ENCODE measurements at places on chromosomes 2 and 18.

DNA sequence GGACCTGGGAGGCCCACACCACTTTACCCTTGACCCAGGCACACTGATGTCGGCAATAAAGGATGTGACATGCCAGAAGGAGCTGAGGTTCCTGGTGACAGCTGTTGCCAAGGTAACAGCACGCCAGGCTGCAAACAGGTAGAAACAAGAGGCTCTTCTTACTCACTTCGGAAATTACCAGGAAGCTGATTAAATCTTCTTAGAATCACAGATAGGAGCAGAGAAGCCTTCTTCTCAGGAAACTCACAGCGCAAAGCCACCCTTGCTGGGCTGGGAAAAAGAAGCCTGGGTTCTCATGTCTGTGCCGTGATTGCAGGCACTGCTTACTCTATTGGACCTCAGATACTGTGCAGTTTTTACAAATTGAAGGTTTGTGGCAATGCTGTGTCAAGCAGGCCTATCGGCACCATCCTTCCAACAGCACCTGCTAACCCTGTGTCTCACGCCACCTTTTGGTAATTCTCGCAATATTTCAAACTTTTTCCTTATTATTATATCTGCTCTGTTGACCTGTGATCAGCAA is 61.0 kb upstream of the TAF1B start:
- DNase-seq, result peak; percentile 75

DNA sequence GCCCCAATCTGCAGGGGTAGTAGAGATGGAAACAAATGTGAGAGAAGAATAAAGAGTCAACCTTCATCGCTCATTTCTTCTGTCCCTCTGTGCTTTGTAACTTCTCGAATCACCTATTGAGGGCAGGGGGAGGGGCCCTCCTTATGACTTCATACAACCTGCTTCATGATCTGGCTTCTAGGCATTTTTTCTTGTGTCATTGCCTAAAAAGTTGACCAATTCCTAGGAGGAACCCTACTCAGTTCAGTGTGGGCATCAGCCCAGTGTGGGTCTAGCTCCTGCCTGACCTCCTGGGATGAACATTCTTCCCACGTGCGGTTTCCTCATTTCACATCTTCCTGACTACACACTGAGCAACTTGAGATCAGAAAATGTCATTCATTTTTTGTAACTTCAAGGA is 46.3 kb upstream of the CREB1 start:
- no peak for DNase-seq

DNA sequence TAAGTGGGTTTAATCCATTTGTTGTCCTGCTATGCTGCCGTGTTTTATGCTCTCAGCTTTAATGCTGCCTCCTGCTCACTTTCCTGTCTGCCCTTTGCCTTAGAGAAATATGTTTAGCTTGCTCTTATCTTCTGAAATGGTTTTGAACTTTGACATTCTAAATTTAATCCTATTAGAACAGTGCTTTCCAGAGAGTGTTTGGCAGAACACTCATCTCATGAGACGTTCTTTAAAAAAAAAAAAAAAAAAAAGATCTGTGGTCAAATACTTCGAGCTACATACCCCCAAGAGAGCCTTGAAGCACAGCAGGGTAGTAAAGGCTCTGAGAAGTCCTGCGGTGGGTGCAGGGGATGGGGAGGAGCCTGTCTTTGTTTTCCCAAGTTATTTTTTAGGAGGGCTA is 161.3 kb downstream of the SPP2 start:
- DNase-seq, result no peak

- DNase-seq, result no peak
Observed at GRCh38 chr2:5074733-5075132, 617.5 kb upstream of the SOX11 start.

DNA sequence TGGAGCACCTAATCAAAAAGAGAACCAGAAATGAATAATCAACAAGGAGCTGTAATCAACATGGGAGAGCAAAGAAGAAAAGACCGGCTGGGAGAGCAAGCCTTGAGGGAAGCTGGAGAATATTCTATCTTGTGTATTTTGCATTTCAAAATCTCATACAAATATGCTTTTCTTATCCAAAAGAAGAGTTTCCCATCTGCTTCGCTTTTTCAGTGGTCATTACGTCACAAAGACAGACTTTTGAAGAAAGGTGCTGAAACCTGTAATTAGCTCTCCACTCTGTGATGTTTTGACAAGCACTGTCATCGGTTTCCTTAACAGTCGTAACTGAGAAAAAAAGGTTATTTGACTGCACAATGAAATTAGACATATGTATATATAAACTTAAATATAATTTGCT is 139.1 kb upstream of the TACR1 start:
- DNase-seq, result no peak

DNA sequence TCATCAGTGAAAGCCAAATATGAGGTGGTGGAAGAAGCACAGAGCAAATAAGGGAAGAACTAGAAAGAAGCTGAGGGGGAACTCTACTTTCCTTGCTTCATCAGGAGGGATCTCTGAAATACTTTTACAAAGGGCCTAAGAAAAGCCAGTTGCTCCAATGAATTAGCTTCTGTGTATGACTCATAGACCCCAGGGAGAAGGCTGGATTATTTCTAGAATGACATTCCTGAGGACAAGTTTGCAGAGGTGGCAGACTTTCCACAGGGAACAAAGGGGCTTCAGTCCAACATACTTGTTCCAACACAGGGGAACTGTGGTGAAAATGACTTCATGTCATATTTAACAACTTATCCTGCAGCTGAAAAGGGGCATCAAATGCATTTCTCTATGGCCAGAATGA is 29.0 kb downstream of the DOK1 start:
- DNase-seq, result no peak

DNA sequence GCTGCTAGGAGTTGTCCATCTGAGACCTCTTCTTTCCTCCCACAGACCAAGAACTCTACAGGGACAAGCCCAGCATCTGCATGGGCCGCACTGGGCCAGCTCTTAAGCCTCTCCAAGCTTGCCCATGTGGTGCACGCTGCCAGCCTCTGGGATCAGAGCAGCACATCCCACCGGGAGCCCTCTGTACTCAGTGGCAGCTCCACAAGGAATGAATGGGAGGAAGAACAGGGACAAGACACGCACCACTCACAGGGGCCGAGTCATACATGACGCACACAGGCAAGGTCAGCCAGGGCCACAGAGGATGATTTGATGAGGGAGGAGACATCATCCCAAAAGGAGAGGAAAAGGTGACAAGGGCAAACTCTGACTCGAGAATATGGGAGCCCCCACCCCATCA is 268.3 kb downstream of the KLHL29 start:
- DNase-seq, result no peak

DNA sequence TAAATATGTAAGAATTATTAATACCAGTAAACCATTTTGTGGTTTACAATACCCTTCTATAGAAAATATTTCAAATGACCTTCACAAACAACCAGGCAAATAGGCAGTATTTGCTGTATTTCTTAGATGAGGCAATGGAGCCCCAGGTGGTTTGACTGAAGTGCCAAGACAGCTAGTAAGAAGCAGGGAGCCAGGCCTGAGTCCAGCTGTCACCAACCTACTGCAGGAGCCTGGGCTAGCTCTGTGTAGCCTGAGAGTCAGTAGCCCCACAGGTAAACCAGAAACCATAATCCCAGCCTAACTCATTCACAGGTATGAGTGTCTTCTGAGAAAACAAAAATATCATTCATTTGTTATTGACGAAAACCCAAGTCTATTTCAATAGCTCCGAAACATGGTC is 45.6 kb downstream of the TRIB2 start:
- DNase-seq, result no peak

DNA sequence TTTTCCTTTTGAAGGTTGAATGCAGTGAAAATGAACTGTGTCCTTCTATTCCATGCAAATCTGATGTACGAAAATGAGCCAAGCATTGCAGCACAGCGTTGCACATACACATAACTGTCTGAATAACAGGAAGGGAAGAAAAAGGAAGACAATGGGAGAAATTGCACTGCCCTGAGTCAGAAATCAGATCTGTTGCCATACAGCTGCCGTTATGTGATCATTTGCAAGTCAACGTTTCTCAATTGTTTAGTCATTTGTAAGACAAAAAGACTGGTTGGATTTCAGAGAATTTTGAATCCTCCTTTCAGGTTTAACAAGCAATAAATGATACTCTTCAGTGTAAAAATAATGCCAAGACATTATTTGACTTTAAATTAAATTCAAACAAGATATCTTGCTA is 284.1 kb downstream of the DSEL start:
- no peak for DNase-seq

All from stimulated activated CD4-positive, alpha-beta T cell treated with anti-CD3 and anti-CD28 coated beads, Interleukin-2, amount 100 ng/mL, for 24 hours (primary cell).